ENCODE measurements at places on chromosomes 4 and X.

- no peak for DNase-seq
These were observed 47.9 kb upstream of the RBPJ start for GRCh38 chr4:26272654-26273615.

- no peak for DNase-seq
These were observed 66.2 kb downstream of the UBA6 start for GRCh38 chr4:67634741-67635140.

- no peak for DNase-seq
These were observed 114.0 kb downstream of the CLCN5 start for GRCh38 chrX:50036426-50036825.

DNA sequence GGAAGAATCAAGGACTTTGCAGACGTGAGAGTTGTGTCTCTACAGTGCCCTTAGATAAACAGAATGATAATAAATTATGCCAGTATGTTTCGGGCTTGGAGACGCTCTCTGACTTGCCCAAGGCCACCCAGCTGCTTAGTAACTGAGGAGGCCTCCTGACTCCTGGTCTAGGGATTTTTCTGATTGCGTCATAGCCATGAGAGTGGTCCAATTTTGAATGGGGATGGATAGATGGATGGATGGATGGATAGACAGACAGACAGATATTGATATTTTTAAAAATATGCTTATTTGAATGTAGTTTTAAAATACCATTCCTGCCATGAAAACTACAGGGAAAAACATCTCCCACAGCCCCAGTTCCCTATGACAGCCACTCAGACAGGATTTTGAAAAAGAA, 15.5 kb downstream of the ARHGAP36 start:
- no peak for DNase-seq

- DNase-seq, result no peak
These were observed 733.4 kb upstream of the INTU start for GRCh38 chr4:126899331-126899801.

DNA sequence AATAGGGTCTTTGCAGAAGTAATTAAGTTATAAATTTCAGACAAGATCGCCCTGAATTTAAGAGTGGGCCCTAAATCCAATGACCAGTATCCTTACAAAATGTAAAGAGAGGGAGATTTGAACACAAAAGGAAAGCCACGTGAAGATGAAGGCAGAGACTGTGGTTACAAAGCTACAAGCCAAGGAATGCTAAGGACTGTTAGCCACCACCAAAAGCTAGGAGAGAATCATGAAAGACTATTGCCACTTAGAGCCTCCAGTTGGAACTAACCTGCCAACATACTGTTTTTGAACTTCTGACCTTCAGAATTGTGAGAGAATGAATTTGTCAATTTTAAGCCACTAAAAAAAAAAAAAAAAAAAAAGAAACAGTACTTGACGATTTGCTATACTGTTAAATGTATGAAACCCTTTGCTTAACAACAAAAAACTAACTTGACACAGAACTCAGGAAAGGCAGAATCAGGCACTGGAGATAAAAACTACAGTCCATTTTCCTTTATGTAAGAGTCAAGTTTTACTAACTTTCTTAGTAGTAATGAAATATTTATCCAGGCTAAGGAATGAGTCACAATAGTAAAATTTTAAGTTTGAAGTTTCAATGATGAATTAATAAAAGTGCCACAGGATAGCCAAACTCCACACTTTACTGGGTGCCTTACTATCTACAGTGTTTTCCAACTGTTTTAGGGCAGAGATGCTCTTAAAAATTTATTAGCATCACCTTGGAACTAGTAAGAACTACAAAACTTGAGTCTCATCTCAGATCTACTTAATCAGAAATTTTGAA, 25.1 kb downstream of the DHX15 start:
- DNase-seq, result no peak

DNA sequence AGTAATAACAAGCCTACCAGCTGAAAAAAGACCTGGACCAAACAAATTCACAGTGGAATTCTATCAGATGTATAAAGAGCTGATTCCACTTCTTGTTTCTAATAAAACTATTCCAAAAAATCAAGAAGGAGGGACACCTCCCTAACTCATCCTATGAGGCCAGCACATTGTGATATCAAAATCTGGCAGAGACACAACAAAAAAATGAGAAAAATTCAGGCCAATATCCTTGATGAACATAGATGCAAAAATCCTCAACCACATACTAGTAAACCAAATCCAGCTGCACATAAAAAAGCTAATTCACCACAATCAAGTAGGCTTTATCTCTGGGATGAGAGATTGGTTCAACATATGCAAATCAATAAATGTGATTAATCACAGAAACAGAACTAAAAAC, 147.9 kb upstream of the NEIL3 start:
- DNase-seq, result no peak

DNA sequence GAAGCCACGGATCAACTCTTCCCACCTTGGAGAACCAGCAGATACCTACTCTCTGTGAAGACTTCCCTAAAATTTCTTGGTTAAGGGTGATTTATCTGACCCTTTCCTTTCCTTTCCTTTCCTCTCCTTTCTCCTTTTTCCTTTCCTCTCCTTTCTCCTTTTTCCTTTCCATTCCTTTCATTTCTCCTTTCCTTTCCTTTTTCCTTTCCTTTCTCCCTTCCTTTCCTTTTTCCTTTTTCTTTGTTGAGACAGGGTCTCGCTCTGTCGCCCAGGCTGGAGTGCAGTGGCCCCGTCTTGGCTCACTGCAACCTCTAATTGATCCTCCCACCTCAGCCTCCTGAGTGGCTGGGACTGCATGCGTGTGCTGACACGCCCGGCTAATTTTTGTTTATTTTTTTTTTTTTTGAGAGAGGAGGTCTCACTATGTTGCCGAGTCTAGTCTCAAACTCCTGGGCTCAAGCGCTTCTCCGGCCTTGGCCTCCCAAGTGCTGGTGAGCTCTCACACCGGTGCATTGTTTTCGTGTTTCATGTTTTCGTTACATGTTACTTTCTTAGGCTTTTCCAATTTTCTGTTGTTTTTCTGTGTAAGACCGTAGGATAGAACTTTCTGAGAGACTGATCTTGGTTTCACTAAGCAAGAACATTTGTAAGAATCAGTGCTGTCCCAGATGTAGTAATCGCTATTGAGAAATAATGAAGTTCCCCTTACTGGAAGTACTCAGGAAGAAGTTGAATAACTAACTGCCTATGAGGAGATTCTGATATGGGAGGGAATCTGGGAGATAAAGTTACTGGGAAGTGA, 2.0 kb downstream of the TMEM165 start:
- no peak for DNase-seq

DNA sequence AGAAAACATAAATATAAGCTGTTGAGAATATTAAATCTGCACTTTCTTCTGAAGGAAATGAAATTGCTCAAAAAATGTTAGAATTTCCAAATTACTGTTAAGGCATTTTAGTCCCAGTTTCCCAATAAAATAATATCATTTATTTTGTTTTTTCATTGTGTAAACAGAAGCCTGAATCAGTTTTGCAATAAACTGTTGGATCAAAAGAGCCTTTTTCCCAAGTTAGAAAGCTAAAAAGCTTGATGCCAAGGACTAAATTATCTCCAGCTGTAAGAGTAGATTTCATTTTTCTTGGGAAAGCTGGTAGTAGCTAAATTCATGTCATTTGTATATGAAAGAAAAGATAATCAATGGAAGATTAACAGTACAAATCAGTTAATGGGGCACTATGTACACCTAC, 95.8 kb downstream of the RNF150 start:
- DNase-seq, result no peak

GRCh38 chr4:184983672-184984356, 34.5 kb upstream of the HELT start:
- peak; percentile 10 for DNase-seq

DNA sequence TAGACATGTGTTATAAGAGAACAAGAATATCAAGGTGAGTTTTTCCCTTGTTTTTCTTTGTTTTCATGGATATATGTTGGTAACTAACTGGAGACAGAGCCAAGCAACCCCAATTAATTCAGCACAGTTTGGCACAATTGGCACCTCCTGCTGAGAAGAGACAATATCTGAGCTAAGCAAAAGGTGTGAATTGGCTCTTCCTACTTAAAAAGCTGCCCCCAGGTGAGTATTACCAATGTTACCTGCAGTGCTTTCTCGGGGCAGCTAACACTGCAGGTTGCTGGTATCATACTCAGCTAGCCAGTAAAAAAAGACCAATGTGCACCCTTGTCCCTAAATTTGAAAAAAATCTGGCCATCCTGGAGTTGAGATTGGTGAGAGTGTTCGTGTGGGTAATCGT, 871.2 kb upstream of the TENM3 start:
- DNase-seq, result no peak

GRCh38 chr4:139689093-139689722, 23.6 kb downstream of the MGST2 start:
- DNase-seq, result no peak

- DNase-seq, result no peak
These were observed 474.1 kb downstream of the PDGFC start for GRCh38 chr4:156497486-156497885.
